Stimulated activated naive CD8-positive, alpha-beta T cell treated with anti-CD3 and anti-CD28 coated beads, Interleukin-15, amount 100 ng/mL, for 72 hours (primary cell): ENCODE measurements at places on chromosomes 16 and 17.

- no peak for DNase-seq
These were observed 1.1 kb downstream of the RUNDC3A start for GRCh38 chr17:44309472-44309871.

- DNase-seq = no peak
These were observed 237.3 kb upstream of the WSCD1 start for GRCh38 chr17:5832886-5833285.

- no peak for DNase-seq
These were observed 45.6 kb downstream of the KNOP1 start for GRCh38 chr16:19672378-19672777.

DNA sequence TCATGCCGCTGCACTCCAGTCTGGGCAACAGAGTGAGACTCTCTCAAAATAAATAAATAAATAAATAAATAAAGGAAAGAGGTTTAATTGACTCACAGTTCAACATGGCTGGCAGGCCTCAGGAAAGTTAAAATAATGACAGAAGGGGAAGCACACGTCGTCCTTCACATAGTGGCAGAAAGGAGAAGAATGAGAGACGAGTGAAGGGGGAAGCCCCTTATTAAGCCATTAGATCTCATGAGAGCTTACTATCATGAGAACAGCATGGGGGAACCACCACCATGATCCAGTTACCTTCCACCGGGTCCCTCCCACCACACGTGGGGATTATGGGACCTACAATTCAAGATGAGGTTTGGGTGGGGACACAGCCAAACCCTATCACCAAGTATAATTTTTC, 54.5 kb downstream of the PAFAH1B1 start:
- no peak for DNase-seq

- no peak for DNase-seq
These were observed 13.5 kb downstream of the SCO1 start for GRCh38 chr17:10683853-10684252.

- DNase-seq = no peak
These were observed 4.6 kb upstream of the ZNF747 start for GRCh38 chr16:30539000-30539964.

- DNase-seq = no peak
These were observed 3.9 kb upstream of the TMEM114 start for GRCh38 chr16:8594149-8594666.

- DNase-seq = no peak
These were observed 7.2 kb upstream of the PLXDC1 start for GRCh38 chr17:39158623-39159022.

GRCh38 chr17:50824429-50824828, 11.0 kb upstream of the WFIKKN2 start:
- no peak for DNase-seq

GRCh38 chr17:19702217-19702641, 14.2 kb downstream of the SLC47A2 start:
- DNase-seq = no peak

GRCh38 chr16:2585651-2586081, 47.8 kb downstream of the PDPK1 start:
- no peak for DNase-seq

- DNase-seq = no peak
These were observed 5.4 kb upstream of the MMD start for GRCh38 chr17:55426851-55427586.

- no peak for DNase-seq
These were observed 30.4 kb upstream of the SBK1 start for GRCh38 chr16:28261942-28262341.

GRCh38 chr17:12081720-12082119, 61.0 kb downstream of the MAP2K4 start:
- DNase-seq = no peak

DNA sequence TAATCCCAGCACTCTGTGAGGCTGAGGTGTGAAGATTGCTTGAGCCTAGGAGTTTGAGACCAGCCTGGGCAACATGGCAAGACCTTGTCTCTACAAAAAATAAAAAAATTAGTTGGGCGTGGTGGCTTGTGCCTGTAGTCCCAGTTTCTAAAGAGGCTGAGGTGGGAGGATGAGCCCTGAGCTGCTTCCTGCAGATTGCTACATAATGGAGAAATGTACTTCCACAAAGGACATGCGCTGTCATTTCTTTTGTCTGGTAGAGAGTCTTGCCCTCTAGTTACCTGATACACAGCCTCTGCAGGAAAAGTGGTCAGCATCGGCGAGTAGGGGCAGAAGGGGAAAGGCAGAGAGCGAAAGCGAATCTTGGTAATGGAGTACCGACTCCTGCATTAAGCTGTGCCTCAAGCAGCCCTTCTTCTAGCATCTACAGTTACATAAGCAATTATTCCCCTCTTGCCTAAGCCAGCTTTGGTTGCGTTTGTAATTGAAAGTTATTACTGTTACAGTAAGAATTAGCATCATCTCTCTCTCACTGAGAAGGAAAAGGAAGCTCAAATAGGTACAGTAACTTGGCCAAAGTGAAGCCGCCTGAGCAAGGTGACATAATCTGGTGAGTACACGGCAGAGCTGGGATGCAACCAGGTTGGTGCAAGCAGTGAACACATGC, 18.5 kb upstream of the GGA2 start:
- DNase-seq = no peak

- no peak for DNase-seq
These were observed at the start of gene CHRNB1 for GRCh38 chr17:7444682-7445618. Gene CHRNB1 (plus strand): TSS chr17:7445061. CDS start chr17:7445128, 67 bp downstream.

- no peak for DNase-seq
These were observed 13.5 kb downstream of the MARCHF10 start for GRCh38 chr17:62794666-62794971.

GRCh38 chr16:68756239-68756915, 19.3 kb downstream of the CDH1 start:
- DNase-seq = peak; percentile 70

- no peak for DNase-seq
These were observed 264.5 kb downstream of the FTO start for GRCh38 chr16:53968454-53968853.

DNA sequence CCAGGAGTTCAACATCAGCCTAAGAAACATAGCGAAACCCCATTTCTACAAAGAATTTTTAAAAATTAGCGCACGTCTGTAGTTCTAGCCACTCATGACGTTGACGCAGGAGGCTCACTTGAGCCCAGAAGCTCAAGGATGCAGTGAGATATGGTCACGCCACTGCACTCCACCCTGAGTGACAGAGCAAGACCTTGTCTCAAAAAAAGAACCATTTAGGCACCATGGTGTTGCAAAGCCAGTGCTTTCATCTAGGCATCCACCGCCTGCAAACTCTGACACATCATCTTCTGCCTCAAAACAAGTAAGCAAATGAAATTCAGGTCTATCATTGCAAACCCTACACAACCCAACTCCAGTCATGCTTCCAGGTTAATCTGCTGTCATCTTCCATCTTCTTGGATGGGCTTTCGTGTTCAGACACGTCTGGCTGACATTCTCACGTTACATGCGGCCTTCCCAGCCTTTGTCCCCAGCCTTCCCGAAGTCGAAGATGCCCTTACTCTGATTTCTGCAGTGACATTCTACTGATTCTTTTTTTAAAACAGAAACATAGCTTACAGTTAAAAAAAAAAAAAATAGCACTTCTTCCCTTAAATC, 8.9 kb downstream of the ANKRD11 start:
- no peak for DNase-seq

GRCh38 chr16:11312718-11313492, 31.8 kb upstream of the PRM1 start:
- DNase-seq = peak; percentile 27

- DNase-seq = no peak
These were observed 363.6 kb downstream of the HS3ST3B1 start for GRCh38 chr17:14664511-14664910.

GRCh38 chr17:10197721-10198508, 491 bp downstream of the GAS7 start:
- peak; percentile 10 for DNase-seq

DNA sequence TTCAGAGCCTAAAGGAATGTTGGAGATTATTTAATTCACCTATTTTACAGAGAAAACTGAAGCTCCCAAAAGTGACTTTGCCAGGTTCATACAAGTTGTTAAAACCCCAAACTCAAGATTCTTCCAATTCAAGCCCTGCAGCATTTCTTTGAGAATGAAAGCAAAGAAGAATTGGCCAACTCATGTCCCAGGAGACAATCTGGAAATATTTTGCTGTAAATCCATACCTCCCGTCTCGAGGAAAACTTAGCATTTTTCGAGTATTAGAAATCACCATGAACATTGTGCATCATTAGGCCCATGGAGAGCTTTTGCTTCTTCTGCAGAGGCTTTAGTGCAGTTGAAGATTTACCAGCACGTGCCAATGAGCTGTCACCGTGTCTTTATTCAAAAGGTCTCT, 176.4 kb upstream of the KCNJ16 start:
- no peak for DNase-seq

- no peak for DNase-seq
These were observed 3.4 kb downstream of the CAMKK1 start for GRCh38 chr17:3889325-3890012.

GRCh38 chr16:6081320-6081976, 983.9 kb upstream of the EEF2KMT start:
- peak; percentile 13 for DNase-seq

- DNase-seq = no peak
These were observed 71.7 kb upstream of the BRD7 start for GRCh38 chr16:50440531-50440930.

GRCh38 chr16:62363501-62363900, 327.3 kb upstream of the CDH8 start:
- DNase-seq = no peak

DNA sequence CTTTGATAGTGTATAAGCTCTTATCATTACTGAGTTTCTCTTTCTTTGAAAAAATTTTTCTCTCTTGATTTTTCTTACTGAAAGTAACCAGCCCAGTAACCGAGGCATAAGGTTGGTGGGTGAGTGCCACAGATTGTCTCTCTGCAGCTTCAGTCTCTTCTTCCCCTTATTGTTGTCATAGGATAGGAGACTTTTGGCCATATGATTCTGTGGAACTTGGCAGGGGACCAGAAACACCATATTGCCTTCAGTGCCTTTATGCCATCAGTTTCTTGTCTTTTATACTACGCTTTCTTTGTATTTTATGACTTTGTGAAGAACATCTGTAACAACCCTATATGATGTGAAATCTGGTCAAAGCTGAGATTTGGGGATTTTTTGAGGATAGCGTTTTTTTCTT, 341.6 kb upstream of the TBX2 start:
- DNase-seq = no peak

DNA sequence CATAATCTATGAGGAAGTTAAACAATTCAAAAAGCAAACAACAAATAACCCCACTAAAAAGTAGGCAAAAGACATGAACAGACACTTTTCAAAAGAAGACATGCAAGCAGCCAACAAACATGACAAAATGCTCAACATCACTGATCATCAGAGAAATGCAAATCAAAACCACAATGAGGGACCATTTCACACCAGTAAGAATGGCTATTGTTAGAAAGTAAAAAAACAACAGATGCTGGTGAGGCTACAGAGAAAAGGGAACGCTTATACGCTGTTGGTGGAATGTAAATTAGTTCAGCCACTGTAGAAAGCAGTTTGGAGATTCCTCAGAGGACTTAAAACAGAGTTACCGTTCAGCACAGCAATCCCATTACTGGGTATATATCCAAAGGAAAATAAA, 24.4 kb downstream of the TNFRSF13B start:
- DNase-seq = no peak

- DNase-seq = no peak
These were observed 17.6 kb upstream of the ABR start for GRCh38 chr17:1197379-1197778.

GRCh38 chr16:51134269-51134812, 16.7 kb downstream of the SALL1 start:
- no peak for DNase-seq

DNA sequence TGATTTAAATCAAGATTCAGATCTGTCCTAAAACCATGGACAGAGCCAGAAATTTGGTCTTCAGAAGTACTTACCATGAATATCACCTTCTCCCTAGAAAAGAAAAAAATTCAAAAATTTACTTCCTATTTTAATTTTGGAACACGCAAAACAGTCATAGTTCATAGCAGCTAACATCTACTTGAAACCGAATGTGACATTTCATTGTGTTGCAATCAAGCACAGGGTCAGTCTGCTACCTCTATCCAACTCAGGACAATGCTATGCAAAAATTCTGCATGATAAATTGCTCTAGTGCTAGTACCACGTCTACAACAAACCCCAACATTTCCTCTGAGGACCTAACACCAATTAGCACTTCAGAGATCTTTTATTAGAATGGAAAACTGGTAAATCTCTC, 7.7 kb downstream of the JPT1 start:
- no peak for DNase-seq

- no peak for DNase-seq
These were observed 88.1 kb downstream of the DNAH17 start for GRCh38 chr17:78488867-78489634.

GRCh38 chr17:32268734-32269288, 3.2 kb downstream of the RHBDL3 start:
- DNase-seq = no peak

GRCh38 chr16:81815429-81815766, 36.3 kb downstream of the PLCG2 start:
- DNase-seq = no peak

- DNase-seq = no peak
These were observed 47.5 kb downstream of the RNF213 start for GRCh38 chr17:80307994-80308691.

DNA sequence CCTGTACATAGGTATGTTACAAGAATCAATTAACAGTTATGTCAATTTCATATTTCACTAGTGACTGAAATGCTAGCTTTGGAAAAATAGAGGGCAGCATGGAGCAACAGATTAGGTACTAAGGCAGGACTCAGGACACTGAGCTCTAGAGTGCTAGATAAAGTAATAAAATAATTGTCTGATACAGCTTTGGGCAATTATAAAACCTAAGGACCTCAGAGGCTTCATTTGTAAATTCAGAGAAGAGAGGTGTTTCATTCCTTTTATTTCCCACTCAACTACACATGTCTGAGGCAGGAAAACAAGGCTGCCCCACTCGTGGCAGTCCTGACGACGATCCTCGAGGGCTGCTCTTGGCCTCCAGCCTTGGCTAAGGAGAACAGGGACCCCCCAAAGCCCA, 81.5 kb downstream of the CA4 start:
- DNase-seq = no peak

DNA sequence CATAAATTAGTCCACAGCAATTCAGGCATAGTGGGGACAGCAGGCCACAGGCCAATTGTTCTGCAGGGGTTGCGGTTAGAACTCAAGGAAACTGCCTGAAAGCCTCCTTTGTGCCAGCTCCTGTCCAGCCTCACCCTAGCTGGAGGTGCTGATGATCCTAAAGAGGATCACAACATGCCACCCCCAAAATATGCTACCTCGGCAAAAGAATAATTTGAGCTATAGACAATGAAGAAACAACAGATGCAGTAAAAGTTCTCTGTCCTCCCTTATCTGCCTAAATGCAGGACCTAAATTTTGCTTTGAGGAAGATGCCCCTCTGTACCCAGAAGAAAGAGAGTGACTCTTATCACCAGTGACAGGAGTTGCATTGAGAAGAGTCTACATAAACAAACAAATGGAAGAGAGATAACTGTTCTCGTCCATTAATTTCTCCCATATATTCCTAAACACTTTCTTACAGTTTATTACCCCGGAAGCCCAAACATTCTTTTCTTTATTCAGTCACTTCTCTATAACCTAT, 14.7 kb downstream of the ALOX15 start:
- no peak for DNase-seq
